A673 (cell line): ENCODE measurements at places on chromosomes 4 and X. TPM values are rescaled to one million over a fixed set of nuclear protein-coding genes. Genes with fewer than 3 reads are reported as not detected.

DNA sequence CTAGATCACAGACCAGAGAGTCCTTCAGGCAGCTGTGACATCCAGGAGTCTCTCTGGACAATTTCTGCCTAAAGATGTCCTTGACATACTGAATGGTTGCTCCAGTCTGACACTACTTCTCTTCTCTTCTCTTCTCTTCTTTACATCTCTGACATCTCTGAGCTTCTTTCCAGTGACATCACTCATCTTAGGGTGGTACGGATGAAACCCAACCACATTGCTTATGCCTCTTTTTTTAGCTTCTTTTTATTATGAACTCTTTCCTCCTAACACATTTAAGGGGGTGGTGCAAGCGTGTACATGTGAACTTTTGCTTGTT, 39.4 kb upstream of the IRF2 start:
- H3K36me3 ChIP-seq = no peaks in the 10 kb centered on the region
- no peak overlapping the region for H3K27ac ChIP-seq
- H3K27me3 ChIP-seq = no peaks in the 10 kb centered on the region
- DNase-seq = no peak

GRCh38 chr4:122665161-122665929, 44.5 kb upstream of the IL21 start:
- H3K27me3 ChIP-seq = no peaks in the 10 kb centered on the region
- H3K4me3 ChIP-seq = no peak overlapping the region
- H3K27ac ChIP-seq = no peak overlapping the region
- H3K36me3 ChIP-seq = no peaks in the 10 kb centered on the region
- H3K4me1 ChIP-seq = no peaks in the 10 kb centered on the region

GRCh38 chr4:5572114-5572513, 136.2 kb downstream of the EVC2 start:
- H3K4me3 ChIP-seq = no peak overlapping the region
- no peaks in the 10 kb centered on the region for H3K4me1 ChIP-seq
- H3K27ac ChIP-seq = no peak overlapping the region
- DNase-seq = no peak
- no peaks in the 10 kb centered on the region for H3K36me3 ChIP-seq
- no peaks in the 10 kb centered on the region for H3K27me3 ChIP-seq

GRCh38 chr4:76947369-76947768, 2.2 kb upstream of the SEPTIN11 start:
- H3K4me1 ChIP-seq = peaks cover 9% of the 10 kb centered on the region
- DNase-seq = no peak
- H3K4me3 ChIP-seq = no peak overlapping the region
- H3K27me3 ChIP-seq = no peaks in the 10 kb centered on the region

The NEXMIF gene
- 0.28 and 0.31 TPM in 2 replicates for total RNA-seq

The GNRHR gene
- not detected in 2 replicates for total RNA-seq

The STAG2 gene
- total RNA-seq = 117 and 119 TPM in 2 replicates

DNA sequence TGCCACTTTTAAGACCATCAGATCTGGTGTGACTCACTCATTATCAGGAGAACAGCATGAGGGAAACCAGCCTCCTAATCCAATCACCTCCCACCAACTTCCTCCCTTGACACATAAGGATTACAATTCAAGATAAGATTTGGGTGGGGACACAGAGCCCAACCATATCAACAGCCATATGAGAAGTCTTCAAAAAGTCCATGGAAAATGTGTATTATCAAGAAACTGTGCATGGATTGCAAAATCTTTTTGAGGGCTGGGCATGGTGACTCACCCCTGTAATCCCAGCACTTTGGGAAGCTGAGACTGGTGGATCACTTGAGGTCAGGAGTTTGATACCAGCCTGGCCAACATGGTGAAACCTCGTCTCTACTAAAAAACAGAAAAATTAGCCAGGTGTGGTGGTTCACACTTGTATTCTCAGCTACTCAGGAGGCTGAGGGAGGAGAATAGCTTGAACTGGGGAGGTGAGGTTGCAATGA, 17.8 kb upstream of the RPL39 start:
- no peak overlapping the region for H3K4me3 ChIP-seq
- peak; percentile 57 for DNase-seq
- H3K27ac ChIP-seq = no peak overlapping the region
- H3K36me3 ChIP-seq = no peaks in the 10 kb centered on the region
- no peaks in the 10 kb centered on the region for H3K27me3 ChIP-seq

GRCh38 chr4:5474756-5475155, 233.6 kb downstream of the EVC2 start:
- DNase-seq = no peak
- no peaks in the 10 kb centered on the region for H3K4me1 ChIP-seq
- no peak overlapping the region for H3K4me3 ChIP-seq
- no peaks in the 10 kb centered on the region for H3K36me3 ChIP-seq

The GRIA3 gene
- total RNA-seq = not detected in 2 replicates

The EVC2 gene
- 5.6 and 6.0 TPM in 2 replicates for total RNA-seq
